Hippocampal formation (tissue), 2 donors: ENCODE measurements at places on chromosomes 11 and 22.

DNA sequence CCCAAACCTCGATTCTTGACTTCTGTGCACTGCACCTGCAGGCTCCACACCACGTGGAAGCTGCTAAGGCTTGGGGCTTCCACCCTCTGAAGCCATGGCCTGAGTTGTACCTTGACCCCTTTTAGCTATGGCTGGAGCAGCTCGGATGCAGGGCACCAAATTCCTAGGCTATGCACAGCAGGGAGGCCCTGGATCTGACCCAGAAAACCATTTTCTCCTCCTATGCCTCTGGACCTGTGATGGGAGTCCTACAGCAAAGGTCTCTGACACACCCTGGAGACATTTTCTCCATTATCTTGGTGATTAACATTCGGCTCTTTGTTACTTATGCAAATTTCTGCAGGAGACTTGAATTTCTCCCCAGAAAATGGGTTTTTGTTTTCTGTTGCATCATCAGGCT, 309.2 kb upstream of the DDI1 start:
- no peak for DNase-seq

GRCh38 chr11:8065031-8065430, 16.0 kb upstream of the TUB start:
- no peak for DNase-seq

DNA sequence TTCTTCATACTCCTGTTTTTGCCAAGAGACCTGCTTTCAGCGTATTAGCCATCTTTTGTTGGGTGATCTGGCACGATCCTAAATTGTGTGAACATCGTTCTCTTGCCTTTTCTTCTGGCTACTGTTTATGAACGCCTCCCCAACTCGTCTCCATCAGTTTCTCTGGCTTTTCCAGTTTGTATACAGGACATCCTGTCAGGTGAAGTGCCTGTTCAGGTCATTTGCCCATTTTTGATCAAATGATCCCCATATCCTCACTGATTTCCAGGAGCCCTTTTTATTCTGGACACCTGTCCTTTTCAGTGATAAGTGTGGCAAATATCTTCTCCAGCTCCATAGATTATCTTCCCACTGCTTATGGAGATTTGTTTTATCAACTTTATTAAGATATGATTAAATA, 22.5 kb upstream of the SYT8 start:
- no peak for DNase-seq

DNA sequence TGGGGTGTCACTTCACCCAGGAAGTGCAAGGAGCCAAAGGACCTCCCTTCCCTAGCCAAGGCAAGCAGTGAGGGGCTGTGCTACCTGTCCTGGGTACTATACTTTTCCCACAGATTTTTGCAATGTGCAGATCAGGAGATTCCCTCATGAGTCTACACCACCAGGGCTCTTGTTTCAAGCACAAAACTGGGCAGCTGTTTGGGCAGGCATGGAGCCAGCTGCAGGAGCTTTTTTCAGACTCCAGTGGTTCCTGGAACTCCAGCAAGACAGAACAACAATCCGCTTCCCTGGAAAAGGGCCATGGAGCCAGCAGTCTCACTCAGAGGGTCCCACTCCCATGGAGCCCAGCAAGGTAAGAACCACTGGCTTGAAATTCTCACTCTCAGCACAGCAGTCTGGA, 1649.6 kb downstream of the LRRC4C start:
- no peak for DNase-seq
